ENCODE measurements at places on chromosomes 1 and 21. TPM values are rescaled to one million over a fixed set of nuclear protein-coding genes. Genes with fewer than 3 reads are reported as not detected.

GRCh38 chr1:48947761-48948537 lies 171.3 kb upstream of the BEND5 start:
- no peak for DNase-seq

- no peak for DNase-seq
These were observed 11.7 kb upstream of the PODN start for GRCh38 chr1:53050310-53050709.

DNA sequence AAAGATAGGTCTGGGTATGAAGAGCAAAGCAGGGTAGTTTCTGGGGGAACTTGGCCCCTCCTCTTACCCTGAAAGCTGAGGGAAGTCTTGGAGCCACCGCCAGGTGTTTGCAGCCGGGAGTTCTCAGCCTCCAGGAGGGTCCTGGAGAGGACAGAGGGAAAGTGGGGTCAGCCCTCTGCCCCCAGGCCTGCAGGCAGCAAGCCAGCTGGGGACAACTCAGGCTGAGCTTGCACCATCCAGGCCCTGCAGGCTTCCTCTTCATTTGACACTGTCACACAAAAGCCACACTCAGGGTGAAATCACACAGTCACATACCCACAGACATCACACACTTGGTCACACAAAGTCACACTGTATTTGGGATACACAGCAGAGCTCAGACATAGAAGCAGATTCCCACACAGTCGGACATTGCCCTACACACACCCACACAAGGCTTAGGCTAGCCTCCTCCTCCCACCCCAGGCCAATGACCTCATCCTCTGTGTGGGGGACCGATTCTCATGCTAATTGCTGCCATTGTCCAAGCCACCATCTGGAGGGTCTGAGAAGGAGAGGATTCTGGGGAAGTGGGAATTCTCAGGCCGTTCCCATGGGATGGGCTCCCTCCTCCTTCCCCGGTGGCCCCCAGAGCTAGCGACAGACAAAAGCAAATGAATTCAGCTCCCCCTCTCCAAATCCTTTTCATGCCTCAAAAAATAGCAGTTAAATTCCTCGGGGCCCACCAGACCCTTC lies 3.7 kb downstream of the NES start:
- peak; percentile 98 for DNase-seq

DNA sequence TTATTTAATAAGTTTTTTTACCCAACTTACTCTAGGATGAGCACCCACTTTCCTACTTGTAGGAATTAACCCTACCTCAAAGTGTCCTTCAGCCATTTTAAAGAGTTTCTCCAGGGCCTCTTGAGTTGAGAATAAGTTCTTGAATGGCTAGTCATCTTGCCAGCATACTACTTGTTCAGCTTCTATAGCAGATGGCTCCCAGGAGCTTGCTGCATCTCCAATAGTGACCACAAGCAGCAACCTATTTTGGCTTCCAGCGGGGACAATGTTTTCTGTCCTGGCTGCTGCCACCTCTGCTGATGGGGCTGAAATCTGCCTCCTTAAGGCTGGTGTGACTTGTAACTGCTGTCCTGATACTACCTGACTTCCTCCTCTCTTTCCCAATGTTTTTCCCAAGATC lies 20.8 kb upstream of the PIK3R3 start:
- DNase-seq: no peak

DNA sequence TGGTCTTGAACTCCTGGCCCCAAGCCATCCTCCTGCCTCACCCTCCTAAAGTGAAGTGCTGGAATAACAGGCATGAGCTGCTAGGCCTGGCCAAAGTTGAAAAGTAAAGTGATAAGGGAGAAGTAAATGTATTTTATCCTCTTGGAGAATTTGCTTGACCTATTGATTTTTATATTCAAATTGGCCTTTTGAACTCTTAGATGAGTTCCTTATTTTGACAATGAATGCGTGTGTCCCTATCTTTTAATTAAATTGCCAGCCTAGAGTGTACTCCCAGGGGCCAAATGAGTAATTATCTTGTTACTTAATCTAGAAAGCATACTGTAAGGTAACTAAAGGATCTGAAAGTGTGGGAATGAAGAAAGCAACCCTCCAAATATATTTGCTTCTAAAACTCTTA lies 11.4 kb downstream of the RNF11 start:
- no peak for DNase-seq

GRCh38 chr1:42978317-42979035 lies 19.8 kb upstream of the SLC2A1 start:
- DNase-seq: no peak

The CHRM3 gene
- total RNA-seq: 4.5 TPM

Measured in neural progenitor cell (in vitro differentiated cells).